Amniotic stem cell (primary cell): ENCODE measurements at places on chromosomes 13 and 19.

DNA sequence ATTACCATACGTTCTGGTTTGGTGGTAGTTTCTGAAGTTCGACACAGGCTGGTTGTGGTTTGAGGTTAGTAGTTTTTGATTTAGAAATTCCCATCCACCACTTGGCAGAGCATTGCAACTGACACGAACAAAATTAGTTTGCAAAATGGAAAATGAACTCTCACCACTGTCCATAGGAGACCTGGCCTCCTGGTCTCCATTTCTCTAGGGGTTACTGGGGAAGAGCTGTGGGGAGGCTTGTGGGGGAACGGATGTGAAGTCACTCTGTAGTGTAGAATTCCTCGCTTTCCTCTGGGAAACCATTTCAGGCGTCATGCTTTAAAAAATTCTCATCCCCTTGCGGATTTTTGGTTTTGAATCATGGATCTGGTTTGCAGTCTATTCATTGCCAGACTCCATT is 321.5 kb upstream of the MAB21L1 start:
- DNase-seq, result no peak

GRCh38 chr19:6717441-6717971 is 2.9 kb downstream of the C3 start:
- no peak for DNase-seq

DNA sequence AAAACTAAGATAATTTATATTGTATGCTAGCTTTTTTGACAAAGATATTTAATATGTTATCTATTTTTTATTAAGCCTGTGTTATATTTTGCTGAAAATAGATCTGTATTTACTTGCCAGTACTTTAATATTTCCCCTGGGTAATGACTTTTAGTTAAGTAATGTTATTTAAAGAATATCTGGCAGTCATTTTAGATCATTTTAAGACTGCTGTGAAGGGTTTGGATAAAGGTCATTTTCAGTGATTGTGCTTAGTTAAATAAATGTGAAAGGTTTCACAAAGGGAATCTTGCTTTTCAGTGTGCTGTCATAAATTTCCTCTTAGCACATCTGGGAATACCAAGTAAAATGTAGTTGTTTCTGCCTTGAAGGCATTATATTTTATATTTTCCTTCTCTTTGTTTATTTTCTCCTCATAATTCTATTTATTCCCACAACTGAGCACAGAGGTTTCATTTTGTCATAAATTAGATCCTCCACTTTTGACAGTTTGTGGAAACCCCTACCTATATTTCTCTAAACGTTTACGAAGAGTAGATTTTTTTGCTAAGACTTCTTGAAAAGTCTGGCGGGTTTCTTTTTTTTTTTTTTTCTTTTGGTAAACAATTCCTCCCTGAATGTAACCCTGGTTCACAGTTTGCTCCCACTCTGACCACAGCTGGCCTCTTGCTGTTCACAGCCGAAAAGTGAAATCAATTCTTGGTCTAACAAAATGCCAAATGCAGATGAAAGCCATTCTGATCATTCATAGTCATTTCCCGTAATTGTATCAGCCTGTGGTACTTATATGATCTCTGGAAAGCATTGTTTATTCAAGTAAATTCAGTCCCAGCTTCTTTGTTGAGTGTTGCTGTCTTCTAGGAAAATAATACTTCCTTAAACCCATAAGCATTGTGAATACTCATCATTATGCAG is 87.8 kb downstream of the MAB21L1 start:
- no peak for DNase-seq

DNA sequence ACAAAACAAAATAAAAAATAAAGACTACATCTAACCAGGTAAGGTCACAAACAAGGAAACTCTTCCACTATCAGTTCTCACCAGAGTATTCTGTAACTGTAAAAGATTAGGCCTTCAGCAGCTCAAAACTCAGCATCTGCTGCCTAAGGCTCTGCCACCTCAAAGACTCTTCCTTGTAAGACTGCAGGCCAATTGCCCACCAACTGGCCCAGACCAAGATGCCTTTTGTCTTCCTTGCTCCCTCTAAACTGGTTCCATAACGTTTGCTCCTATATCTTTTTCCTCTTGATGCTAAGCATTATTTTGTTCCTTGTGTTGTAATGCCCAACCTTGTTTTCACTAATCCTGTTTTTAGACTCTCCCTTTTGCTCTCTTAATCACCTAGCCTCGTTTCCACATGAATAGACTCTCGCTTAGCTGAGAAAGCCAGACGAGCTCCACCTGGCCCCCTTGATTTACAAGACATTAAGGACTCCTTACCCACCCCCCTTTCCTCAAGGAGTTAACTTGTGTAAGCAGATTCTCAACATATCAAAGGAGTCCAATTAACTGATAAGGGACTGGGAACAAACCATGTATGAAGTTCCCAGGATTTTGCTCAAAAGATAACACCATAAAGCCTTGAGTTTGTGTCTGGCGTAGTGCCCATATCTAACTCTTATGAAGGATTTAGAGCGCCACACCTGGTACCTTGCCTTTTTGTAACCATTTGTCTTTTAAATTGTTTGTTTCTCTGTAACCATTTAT is 1.5 kb downstream of the ZNF814 start:
- no peak for DNase-seq

- DNase-seq, result no peak
These were observed 15.5 kb downstream of the ZSWIM9 start for GRCh38 chr19:48186015-48186414.

DNA sequence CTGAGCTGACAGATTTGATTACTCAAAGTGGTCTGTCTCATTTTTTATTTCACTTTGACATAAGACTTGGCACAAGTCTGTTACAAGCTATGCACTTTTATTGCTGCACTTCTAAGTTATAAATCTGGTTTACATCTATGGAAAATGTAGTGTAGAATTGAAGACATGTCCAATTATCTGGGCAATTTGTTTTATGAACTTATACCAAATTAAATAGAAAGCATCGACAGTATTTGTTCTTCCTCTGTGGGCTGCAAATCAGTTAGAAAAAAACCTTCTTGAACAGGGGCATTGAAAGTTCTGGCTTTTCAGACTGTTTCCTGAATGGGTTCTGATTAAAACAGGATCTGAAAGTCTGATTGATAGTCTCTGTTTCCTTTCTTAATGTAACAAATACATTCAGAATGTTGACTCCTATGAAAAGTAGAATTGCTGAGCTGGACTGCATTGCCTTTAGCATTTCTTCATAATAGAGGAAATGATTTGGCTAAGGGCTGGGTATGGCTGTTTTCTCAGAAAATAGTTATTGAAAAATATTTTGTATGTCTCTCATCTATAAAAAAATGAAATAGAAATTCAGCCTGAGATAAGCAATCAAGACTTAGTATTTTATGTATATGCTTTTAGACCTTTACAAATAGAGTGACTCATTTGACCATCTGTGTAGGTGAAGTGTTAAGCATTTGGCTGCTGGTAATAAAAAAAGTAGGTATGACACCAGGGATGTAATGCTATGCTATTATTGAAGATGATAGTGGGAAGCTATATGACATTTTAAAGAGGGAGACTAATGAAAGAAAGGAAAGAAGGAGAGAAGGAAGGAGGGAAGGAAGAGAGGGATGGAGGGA is 210.9 kb upstream of the SPRY2 start:
- DNase-seq, result no peak

- DNase-seq, result no peak
These were observed 28.4 kb downstream of the RASA3 start for GRCh38 chr13:114103801-114104654.

DNA sequence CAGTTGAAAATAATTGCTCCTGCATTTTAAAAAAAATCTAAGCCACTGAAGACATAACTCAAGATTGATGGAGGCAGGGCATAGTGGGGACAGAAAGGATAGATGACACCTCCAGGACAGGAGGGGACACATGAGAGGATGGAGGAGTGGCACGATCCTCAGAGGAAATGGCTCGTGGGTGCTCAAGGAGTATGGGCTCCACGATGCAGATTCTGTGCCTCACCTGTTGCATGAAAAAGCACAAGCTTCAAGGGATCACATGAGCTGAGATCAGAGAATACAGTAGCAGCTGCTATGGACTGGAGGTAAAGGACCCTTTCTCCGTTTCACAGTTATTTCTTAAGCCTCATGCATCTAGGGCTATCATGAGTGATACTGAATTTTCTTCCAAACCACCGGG is 69.7 kb upstream of the KL start:
- DNase-seq, result no peak

GRCh38 chr19:13079542-13079986 is 23.1 kb downstream of the LYL1 start:
- DNase-seq, result no peak

DNA sequence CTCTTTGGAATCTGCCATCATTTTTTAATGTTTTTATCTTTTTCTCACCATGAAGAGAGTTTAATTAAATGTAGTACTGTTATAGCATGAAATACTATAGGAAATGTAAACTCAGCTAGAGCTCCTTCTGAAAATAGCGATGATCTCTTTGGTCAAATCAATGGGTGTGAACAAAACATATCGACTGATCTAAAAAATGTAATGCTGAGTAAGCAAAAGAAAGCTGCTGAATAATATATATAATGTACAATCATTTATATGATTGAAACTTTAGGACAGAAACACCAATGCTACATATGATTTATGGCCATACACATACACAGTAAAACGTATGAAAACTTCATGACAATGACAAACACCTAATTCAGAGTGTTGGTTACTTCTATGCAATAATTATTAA is 150.8 kb upstream of the TUBA3C start:
- no peak for DNase-seq

DNA sequence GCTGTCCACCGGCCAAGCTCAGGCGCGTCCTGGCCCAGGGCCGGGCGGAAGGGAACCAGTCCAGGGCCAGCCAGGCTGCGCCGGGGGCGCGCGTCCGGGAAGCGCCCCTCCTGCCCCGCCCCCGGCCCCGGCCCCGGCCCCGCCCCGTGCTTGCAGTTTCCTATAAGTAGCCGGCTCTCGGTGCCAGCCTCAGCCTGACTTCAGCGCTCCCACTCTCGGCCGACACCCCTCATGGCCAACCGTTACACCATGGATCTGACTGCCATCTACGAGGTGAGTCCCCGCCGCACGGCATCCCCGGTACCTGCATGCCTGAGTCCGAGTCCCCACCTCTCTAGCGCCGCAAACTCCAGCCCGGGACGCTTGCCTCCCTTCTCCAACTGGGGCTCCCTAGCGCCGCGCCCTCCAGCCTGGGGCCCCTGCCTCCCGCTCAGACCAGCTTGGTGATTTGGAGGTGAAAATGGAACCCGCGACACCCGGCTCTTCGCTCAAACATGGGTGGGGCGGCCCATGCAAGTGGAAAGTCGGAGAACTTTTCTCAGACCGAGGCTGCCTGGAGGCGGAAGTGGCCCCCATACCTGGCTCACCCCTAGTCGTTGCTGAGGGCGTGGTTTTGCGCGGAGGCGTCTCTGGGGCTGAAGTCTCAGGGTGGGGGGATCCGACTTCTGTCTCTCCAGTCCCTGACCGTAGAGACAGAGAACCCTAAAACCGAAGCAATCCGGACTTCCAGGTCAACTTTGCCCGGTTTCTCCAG is at the start of gene ZFP36:
TSS of gene ZFP36 (plus strand) at position 192 of the 754 bp plus-strand sequence. CDS start at position 250, 58 bp downstream.
- DNase-seq, result peak; percentile 81

DNA sequence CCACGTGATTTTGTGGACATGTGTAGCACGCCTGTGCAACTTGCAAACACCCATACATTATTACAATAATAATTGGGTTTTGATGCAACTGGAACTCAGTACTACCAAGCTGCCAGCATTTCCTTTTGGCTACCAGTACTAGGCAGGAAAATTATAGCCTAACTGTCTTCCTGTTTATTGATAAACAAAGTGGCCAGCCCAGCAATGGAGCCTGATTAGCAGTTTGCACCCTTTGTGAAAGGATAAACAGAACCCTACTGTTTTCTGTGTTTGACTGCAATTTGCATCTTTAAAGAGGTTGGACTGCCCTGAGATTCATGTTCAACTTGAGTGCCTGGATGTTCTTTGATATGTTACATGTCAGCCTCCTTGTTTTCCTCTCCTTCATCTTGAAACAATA is 173.9 kb downstream of the ZIC5 start:
- no peak for DNase-seq

DNA sequence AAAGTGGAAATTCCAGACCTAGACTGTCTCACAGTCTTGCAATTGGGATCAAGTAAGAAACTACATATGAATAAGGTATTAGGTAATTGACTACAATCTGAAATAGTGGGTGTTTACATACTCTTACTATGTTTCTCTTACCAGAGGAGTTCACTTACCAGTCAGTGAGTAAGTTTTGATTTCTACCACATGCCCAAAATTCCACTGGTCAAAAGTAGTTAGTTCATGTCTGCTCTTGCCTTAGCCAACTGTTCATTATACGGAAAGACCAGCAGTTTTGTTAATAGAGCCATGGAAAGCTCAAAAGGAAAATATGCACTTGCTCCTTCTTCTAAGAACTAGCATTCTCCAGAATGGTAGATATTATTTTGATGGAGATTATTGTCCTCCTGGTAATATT is 490.8 kb downstream of the RFC3 start:
- DNase-seq, result no peak

GRCh38 chr19:34926361-34926684 is 380 bp upstream of the ZNF30 start:
- DNase-seq, result no peak

- DNase-seq, result no peak
These were observed 29.2 kb downstream of the PIP5K1C start for GRCh38 chr19:3670796-3671679.

GRCh38 chr19:11190501-11190900 is 6.8 kb downstream of the KANK2 start:
- DNase-seq, result no peak

DNA sequence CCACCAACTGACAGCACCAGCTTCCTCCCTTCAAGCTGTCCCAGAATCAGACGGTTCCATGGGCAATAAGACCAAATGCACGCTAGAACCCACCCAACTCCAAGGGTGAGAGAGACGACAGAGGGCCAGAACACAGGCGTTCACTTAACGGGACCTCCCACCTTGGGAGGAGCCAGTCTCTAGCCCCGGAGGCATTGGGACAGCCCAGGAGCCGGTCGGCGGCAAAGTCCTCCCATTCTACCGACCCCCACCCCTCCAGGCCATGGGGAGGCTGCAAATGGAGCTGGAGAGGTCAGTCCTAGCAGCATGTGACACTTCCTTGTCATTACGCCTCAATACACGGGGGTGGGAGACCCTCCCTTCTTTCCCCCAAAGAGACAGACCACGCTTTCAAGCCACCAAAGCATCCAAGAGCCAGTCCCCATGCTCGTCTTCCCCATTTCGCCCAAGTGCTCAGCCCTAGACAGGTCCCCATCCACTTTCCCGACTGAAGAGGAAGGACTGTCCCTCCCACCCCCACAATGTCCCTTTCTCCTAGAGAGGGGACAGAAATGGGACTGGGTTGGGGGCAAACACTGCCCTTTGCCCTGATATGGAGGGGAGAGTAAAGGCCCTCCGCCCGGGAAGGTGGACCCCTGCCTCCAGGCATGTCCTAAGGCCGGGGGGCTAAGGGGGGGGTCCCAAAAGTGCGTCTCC is 964 bp downstream of the KHSRP start:
- no peak for DNase-seq

GRCh38 chr13:97653443-97654140 is 219.6 kb downstream of the RAP2A start:
- peak; percentile 1 for DNase-seq

DNA sequence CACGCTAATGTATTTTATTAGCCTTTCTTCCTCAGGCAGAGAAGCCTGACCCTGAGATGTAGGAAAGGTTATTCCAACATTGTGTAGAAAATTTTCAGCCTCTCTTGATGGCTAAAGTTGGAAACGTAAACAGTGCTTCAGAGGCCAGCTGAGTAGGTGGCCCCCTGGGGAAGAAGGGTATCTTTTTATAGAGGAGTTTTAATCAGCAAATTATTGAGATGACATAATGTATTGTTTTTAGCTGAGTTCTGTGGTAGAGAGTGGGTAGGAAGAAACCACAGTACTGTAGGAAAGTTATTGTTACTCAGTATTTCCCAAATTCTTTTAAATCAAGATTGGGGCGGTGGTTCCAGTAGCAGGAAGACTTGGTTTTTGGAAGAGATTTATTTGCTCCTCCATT is 268.8 kb downstream of the DLEU7 start:
- no peak for DNase-seq
